ENCODE measurements at places on chromosomes 6 and 20.

- no peak for DNase-seq
Observed at GRCh38 chr6:305371-306206, 13.3 kb downstream of the DUSP22 start.

- no peak for DNase-seq
Observed at GRCh38 chr6:48419992-48420391, 309.0 kb upstream of the PTCHD4 start.

- DNase-seq, result peak; percentile 51
Observed at GRCh38 chr6:158803733-158804143, 15.4 kb downstream of the EZR start.

DNA sequence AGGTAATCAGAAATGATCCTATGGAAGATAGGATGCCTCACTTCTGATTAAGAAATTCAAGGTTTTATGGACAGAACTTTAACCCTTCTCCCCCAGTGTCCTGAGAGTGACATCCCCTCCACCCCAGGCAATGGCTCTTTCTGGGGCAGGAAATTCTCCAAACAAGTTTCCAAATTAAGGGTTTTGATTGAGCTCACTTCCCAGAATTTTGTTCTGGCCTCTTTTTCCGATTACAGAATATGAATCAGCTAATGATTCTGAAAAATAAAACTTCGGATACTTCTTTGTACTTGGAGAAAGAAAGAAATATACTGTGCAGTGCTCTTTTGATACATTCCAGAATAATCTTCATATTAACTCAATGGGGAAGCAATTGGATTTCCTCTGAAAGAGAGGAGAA is 32.8 kb upstream of the TASP1 start:
- no peak for DNase-seq

GRCh38 chr6:37862430-37862829 is 42.9 kb downstream of the ZFAND3 start:
- DNase-seq, result peak; percentile 53

DNA sequence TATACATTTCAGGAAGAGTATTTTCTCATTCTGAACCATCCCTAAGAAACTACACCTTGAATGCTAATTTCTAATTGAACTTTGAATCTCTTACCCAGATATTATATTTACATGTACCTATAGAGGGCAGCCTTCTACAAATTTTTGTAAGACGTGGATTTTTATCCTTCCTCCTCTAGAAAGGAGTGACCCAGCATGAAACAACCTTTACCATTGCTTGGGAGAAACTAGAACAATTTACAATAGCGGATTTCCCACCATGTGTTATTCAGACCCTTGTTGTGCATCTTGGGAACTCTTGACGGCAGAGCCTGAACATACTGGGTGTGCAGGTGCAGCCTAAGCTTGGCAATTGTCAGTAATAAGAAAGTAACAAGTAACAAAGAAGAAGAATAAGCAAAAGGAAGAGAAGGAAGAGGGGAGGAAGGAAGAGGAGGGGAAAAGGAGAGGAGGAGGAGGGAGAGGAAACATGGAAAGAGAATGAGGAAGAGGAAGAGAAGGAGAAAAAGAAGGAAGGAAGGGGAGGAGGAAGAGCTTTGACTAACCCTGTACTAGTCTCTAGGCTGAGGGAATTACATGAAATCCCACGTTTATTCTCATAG is 10.8 kb upstream of the TAAR1 start:
- peak; percentile 41 for DNase-seq

- peak; percentile 56 for DNase-seq
Observed at GRCh38 chr20:20363434-20363798, 4.5 kb upstream of the INSM1 start.

DNA sequence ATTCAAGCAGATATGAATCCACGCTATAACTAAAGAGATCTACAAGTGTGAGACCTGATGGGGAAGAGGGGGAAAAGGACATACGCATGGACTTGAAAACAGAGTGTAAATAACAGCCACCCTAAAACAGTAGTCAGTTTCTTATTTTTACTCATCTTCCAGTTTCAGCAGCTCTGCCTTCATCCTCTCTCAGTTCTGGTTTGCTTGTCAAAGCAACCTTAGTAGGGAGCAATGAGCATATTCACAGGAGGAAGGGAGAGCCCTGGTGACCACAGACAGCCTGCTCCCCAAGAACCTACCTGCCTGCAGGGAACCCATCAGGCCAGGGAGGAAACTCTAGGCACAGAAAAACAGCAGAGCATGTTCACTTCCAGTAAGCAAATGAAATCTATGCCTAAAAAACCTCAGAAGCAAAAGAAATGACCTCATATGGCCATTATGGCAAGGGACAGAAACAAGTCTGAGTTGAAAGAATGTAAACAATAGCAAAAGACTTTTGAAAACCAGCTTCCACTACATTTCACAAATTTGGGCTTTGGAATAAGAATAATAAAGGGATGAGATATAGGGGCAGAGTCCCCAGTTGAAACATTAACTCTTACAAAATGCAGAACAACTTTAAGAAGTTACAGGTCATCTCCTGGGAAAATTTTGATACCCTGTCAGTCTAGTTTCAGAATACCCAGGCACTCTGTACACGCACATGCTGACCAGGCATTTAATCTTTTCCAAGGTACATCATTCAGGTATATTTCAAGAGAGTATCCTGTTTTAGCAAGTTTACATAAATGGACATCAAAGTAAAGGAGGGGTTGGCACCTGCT is 120.8 kb upstream of the BCLAF1 start:
- no peak for DNase-seq

GRCh38 chr6:9943986-9944385 is 470.9 kb downstream of the TFAP2A start:
- DNase-seq, result no peak

GRCh38 chr20:36974660-36975059 is 23.2 kb upstream of the SAMHD1 start:
- DNase-seq, result no peak

DNA sequence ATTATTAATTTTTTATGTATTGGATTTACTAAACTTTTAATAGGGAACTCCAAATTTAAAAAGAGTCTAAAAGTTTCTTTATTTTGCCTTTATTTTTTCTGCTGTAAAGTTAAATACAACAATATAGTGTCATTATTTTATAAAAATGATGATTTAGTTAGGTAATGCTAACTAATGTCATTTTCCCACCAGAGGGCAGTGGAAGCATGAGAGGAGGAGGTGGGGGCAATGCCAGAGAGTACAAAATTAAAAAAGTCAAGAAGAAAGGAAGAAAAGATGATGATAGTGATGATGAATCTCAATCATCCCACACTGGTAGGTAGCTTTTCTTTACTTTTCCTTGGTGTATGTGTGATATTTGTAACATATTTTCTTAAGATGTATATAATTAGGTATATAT is 20.2 kb upstream of the FHL5 start:
- peak; percentile 25 for DNase-seq

DNA sequence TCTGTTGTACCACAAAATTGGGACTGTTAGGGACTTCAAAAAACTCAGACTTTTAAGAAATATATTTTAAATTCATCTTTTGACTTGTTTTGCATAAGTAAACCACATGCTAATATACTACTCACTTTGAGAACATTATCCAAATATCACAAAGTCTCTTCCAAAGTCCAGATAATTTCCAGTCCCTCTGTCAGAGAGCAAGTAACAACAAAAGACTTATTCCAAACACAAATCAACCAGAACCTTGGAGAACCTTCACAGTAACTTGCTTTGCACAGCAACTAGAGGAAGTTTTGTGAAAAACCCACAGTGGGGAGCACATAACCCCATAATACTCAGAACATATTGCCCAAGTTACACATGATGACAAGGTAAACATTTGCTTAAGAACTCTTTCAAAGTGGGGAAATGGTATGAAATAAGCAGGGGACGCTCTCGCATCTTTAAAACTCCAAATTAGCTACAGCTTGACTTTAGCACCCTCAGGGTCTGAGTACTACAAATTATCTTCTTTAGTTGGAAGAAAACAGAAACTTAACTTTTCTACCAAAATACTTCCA is 37.8 kb downstream of the CENPW start:
- no peak for DNase-seq

- no peak for DNase-seq
Observed at GRCh38 chr20:47729472-47729871, 55.8 kb downstream of the SULF2 start.

- peak; percentile 19 for DNase-seq
Observed at GRCh38 chr6:46412662-46413061, 78.6 kb downstream of the RCAN2 start.

DNA sequence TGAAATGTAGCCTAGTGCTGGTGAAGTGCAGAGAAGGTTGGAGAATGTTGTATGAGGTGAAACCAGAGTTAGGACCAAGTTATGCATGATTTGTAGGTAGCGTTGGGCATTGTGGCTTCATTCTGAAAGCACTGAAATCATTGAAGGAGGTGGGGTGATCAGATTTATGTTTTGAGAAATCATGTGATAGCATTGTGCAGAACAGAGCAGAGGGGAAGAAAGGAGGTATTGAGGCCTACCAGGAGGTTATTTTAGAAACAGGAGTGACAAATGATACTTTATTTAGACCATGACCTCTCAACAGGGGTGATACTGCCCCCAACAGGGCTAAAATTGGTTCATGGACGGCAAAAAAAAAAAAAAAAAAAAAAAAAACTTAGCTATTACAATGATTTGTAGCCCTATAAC is 15.6 kb upstream of the HMGN3 start:
- peak; percentile 31 for DNase-seq

DNA sequence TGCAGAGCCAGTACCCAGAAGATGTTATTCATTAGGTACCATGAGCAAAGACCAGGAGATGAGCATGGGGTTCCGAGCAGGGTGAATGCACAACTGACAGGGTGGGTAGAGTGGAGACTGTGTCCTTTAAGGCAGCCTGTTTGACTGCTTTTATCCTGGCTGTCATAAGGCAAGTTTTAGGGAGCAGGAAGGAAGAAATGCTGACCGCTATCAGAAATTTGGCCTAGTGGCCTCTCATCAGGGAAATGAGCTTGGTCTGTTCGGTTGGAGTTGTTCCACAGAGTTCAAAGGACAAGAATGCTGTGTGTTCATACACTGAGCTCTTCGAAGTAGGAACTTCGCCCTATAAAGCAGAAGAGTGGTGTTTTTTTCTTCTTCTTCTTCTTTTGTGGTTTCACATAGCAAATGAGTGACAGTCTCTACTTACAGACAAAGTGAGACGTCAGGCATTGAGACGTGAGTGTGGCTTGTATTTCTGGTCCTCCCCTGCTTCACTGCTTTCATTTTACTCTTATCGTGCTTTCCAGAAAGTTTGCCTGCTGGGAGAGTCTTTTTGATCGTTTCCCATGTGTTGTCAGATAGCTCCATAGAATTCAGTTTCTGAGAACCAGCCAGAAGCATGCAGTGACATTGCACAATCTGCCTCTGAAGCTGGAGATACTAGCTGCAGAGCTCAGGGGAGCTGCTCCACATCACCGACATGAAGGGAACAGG is at the start of gene CASS4:
CASS4 (plus strand) TSS at position 502 of the 714 bp plus-strand sequence; CDS start at position 701, 199 bp downstream.
- DNase-seq, result no peak

GRCh38 chr6:112874881-112875280 is 527.8 kb downstream of the RFPL4B start:
- DNase-seq, result peak; percentile 43

- peak; percentile 98 for DNase-seq
Observed at GRCh38 chr6:88730611-88731011, 232.8 kb downstream of the RNGTT start.

- DNase-seq, result no peak
Observed at GRCh38 chr6:9140172-9140571, 704.8 kb upstream of the SLC35B3 start.

DNA sequence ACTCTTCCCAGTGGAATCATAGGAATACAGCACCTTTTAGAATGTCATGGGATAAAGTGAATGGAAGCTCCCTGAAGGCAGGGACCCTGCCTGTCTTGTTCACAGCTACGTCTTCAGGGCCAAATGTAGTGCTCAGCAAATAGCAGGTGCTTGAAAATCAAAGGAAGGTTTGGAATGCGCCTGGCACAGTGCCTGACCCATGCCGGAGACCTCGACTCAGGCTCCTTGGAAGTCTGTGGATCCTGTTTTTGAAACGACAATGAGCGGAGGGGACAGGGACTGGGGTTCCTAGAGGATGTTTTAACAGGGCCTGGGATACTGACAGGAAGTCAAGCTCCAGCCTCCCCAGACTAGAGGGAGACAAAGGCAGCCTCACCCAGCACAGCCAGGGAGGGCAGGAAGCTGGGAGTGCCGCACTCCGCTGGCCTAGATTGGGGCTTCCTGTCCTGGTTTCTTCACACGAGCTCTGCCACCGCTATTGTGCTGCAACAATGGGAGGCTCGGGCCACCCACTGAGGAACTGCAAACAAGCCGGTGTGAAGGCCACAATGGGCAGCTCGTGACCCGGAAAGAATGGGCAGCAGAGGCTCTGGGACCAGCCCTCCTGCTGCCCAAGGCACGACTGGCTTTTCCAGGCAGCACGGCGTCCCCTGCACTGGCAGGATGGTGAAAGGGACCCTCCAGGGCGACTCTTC is 76.7 kb downstream of the PREX1 start:
- DNase-seq, result peak; percentile 95

GRCh38 chr20:63947638-63948456 is 8.4 kb downstream of the UCKL1 start:
- no peak for DNase-seq

- DNase-seq, result no peak
Observed at GRCh38 chr6:20352346-20352745, 49.3 kb upstream of the E2F3 start.

GRCh38 chr6:170047823-170048222 is 243.1 kb downstream of the DLL1 start:
- no peak for DNase-seq

GRCh38 chr20:38782275-38782674 is 23.2 kb upstream of the PPP1R16B start:
- no peak for DNase-seq

DNA sequence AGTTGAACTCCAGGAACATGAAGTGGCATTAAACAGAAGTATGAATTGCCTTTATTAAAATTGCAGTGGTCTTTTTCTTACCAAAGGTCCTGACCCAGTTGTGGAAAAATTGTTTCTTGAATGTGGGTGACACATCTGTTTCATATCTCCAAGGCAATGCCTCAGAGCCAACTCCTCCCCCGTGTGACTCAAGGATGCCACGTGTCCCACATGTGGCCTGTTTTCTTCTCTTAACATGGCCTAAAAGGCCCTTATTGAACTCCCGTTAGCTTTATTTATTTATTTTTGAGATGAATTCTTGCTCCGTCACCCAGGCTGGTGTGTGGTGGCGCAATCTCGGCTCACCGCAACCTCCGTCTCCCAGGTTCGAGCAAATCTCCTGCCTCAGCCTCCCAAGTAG is 128.4 kb upstream of the ESR1 start:
- DNase-seq, result no peak

DNA sequence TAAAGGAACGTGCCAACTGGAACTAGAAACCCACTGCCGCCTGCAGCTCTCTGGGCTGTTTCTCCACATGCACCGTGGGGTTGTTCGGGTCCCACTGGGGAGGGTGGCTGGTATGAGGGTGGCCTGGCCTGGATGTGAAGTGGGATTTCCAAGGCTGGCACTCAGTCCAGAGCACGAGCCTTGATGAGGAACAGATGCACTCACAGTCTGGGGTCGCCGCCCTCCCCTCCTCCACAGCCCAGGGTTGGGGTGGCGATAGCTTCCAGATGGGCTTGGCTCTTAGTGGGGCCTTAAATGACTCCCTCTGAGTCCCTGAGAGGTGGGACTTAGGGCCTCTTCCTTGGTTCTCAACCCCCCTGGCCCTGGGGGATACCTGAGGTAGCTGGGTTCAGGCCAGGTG is 30.7 kb upstream of the ANGPT4 start:
- DNase-seq, result no peak

GRCh38 chr6:89536231-89536630 is 102.3 kb downstream of the LYRM2 start:
- DNase-seq, result peak; percentile 77
